ENCODE measurements at places on chromosomes 7 and 10. TPM values are rescaled to one million over a fixed set of nuclear protein-coding genes. Genes with fewer than 3 reads are reported as not detected.
A peak's percentile ranks its signal among the peaks of the same experiment; 100 is the strongest.

The TUBAL3 gene
- total RNA-seq, result 0.52 TPM

The SOSTDC1 gene
- not detected for total RNA-seq

The GPER1 gene
- total RNA-seq, result 0.37 TPM

The MOGAT3 gene
- not detected for total RNA-seq

The TMEM213 gene
- total RNA-seq, result not detected

DNA sequence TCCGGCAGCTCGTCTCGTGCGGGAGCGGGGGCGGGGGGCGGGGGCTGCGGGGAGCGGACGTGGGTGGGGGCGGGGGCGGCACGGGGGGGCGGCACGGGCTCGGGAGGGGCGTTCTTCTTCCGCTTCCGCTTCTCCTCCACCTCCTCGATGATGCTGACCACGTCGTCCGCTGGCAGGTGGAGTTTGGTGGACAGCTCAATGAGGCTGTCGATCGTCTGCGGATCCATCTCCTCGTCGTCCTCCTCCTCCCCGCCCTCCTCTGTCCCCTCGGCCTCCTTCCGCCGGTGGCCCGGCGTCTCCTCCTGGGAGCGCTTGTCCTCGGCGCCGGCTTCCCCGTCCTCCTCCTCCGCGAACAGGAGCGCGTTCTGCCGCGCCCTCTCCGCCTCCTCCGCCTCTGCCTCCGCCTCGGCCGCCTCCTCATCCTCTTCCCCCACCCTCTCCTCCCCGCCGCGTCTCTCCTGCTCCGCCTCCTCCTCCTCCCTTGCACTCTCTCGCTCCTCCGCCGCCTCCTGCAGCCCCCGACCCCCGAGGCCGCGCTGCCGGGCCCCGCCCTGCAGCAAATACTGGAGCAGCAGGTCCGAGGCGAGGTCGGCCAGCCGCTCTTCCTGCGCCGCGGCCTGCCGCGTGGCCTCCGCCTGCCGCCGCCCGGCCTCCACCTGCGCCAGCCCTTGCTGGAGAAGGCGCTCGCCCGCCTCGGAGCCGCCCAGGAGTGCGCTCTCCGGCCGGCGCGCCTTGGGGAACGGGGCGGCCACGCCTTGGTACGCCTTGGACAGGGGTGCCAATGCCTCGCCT lies 1.9 kb downstream of the VGF start:
- H3K27me3 ChIP-seq, result peaks cover 15% of the 10 kb centered on the region
- peak overlapping the region; percentile 62 for H3K27ac ChIP-seq
- peaks cover 55% of the 10 kb centered on the region for H3K4me1 ChIP-seq
- DNase-seq, result peak; percentile 75
- no peaks in the 10 kb centered on the region for H3K36me3 ChIP-seq

GRCh38 chr7:69739190-69739589 lies 140.9 kb downstream of the AUTS2 start:
- DNase-seq, result no peak
- H3K4me1 ChIP-seq, result no peaks in the 10 kb centered on the region
- H3K4me3 ChIP-seq, result no peak overlapping the region

- H3K36me3 ChIP-seq, result no peaks in the 10 kb centered on the region
- peaks cover 32% of the 10 kb centered on the region for H3K27me3 ChIP-seq
- no peaks in the 10 kb centered on the region for H3K4me1 ChIP-seq
- DNase-seq, result no peak
Observed at GRCh38 chr10:84095811-84096497, 43.4 kb upstream of the GHITM start.
